ENCODE measurements at places on chromosomes 2 and 18.

GRCh38 chr18:7467708-7468466 lies 99.2 kb upstream of the PTPRM start:
- peak; percentile 32 for DNase-seq

GRCh38 chr2:192536922-192537624 lies 342.3 kb upstream of the TMEFF2 start:
- no peak for DNase-seq

DNA sequence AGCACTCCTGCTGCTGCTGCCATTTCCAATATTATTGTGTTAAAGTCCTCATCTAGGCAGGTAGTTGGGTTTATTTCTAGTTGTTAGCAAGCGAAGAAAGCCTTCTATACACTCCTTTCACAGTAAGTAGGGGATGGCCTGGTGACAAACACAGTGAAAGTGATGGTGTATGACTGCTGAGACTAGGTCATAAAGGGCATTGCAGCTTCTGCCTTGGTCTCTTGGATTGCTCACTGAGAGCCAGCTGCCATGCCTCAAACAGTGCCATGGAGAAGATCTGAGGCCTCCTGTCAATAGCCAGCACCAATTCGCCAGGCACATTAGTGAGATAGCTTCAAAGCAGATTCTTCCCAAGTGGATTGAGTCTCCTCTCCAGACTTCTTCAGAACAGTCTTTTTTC lies 27.6 kb upstream of the MSTN start:
- DNase-seq, result no peak

- DNase-seq, result no peak
Observed at GRCh38 chr2:215615067-215615802, 179.4 kb upstream of the FN1 start.

DNA sequence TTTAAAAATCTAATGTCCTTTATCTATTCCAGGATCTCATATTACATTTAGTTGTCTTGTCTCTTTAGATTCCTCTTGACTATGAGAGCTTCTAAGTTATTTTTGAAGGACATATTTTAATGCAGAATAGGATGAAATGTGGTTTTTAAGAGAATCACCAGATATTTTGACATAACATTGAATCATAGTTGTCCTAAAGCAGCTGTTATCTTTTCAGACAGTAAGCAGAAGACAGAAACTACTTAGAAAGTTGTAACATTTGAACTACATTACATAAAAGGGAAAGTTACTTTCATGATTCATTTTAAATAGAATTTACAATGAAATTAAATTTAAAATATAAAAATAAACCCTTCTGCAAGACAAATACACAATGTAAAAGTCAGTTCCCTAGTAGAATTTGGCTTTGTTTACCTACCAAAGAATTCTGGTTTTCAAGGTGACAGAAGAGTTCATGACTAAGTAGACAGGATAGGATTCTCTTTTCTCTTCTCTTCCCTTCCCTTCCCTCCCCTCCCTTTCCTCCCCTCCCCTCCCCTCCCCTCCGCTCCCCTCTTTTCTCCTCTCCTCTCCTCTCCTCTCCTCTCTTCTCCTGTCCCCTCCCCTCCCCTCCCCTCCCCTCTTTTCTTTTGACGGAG lies 186.0 kb downstream of the DIS3L2 start:
- no peak for DNase-seq

DNA sequence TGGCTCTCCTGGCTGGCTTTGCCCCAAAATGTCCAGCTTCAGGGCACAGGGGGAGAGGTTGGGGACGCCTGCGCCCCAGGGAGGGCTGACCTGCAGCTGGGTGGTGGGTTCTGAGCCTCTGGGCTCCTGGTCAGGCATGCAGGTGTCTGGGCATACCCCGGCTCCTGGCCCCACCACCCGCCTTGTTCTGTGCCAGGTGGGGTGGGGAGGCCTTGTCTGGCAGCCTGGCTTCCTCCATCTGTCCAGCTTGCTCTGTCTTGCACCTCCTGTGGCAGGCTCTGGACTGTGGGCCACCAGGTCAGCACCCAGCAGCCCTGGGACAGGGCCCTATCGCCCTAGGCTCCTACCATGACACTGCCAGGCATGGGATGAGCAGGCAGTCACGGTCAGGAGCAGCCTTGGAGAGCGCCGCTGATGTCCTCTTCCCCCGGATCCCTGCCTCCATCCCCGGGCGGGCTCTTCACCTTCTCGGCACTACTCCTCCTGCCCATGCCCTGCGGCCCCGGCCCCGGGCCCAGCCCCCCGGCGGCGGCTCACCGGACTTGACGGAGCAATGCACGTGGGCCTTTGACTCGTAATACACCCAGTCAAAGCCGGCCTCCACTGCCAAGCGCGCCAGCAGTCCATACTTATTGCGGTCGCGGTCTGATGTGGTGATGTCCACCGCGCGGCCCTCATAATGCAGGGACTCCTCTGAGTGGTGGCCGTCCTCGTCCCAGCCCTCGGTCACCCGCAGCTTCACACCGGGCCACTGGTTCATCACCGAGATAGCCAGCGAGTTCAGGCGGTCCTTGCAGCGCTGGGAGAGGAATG lies 3.6 kb downstream of the IHH start:
- no peak for DNase-seq

DNA sequence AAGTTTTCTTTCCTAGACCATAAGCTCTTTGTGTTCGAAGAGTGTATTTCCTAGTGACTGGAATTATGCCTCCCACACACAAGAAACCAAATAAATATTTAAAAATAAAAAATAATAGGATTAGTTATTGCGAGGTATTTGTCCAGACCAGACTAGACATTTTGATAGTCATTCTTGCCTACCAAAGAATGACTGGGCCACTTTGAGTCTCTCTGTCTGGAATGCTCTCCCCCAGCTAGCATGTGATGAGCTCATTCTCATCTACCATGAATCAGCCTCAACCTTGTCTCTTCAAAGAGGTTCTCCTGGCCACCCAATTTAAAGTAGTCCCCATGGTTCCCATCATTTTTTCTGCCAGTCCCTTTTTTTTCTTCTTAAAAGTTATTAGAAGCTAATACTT lies 13.9 kb upstream of the DSC1 start:
- DNase-seq, result no peak

- DNase-seq, result no peak
Observed at GRCh38 chr2:162017233-162017632, 56.8 kb downstream of the DPP4 start.

DNA sequence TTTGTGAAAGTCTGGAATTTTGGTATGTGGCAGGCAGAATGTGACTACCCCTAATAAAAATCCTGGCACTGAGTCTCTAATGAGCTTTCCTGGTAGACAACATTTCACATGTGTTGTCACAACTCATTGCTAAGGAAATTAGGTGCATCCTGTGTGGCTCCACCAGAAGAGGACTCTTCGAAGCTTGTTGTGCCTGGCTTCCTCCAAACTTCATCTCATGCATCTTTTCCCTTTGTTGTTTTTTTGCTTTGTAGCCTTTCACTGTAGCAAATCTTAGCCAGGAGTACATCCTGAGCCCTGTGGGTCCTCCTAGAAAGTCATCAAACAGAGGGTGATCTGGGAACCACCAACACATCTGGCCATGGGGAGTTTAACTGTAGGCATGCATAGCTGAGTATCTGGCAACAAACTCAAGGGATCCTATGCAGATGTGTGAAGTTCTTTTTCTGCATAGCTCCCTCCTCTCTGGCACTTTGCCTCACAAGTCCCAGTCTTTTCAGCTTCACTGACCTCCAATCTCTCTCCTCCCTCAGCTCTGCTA lies 42.1 kb upstream of the SERTAD2 start:
- peak; percentile 28 for DNase-seq

GRCh38 chr2:161172901-161173540 lies 12.8 kb downstream of the TANK start:
- DNase-seq, result no peak

GRCh38 chr18:46481048-46481846 lies 175.8 kb downstream of the LOXHD1 start:
- peak; percentile 47 for DNase-seq

- DNase-seq, result no peak
Observed at GRCh38 chr2:188439986-188440385, 148.3 kb downstream of the GULP1 start.

DNA sequence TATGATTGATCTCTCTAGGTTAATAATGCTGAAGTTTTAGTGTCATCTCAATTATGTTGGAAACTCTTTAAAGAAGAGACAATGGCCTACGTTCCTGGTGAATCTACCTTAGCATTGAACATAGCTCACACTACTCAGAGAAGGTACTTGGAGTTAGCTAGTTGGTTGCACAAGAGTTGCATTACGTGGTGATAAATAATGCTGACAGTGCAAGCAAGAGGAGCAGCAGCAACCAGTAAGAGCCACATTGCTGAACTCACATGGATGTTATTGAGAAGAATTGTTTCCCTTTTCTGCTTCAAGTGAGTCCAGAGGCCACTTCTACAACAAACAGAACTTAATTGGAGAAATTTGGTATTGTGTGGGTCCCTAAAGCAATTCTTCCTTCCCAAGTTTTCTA lies 737.1 kb downstream of the TDRD15 start:
- no peak for DNase-seq

DNA sequence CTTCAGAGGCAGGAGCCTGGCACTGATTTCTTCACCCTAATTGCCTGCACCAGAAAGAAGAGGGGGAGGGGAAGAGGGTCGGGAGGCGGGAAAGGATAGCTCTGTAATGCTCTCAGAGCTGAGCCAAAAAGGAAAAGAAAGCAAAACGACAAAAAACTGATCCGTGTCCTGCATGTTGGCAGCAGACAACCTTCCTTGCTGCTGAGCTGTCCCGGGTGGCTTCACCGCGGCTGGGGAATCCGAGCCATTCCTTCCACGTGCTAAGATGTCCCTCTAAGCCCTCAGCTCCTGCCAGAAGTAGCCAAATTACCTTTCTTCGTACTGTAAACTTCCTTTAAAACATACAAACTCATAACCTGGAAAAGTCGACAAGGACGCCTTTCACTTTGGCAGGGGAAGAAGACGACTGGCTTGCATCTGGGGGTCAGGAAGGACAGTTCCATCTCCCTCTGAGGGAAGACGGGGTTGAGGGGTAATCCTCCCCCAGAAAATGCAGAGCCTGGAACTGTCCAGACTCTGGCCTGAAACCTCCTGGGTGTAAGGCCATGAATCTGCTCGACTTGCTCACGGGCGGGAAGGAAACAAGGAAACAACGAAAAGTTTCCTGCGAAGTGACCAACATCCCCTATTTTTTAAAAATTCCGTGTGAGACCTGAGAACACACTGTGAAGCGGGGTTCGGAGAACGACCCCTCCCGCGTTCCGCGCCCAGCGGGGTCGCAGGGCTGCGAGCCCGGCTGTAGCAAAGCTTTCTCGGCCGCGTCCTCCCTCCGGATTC lies 7.7 kb downstream of the OTX1 start:
- peak; percentile 11 for DNase-seq

DNA sequence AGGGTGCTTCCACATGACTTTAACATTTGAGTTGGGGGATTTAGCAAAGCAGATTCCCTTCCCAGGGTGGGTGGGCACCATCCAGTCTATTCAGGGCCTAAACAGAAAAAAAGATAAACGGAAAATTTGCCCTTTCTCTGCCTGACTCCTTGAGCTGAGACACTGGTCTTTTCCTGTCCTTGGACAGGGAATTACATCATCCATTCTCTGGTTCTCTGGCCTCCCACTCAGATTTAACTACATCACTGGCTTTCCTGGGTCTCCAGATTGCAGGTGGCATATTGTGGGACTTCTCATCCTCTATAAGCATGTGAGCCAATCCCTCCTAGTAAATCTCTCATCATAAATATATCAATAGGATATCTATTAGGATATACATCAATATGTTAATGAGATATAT lies 25.8 kb downstream of the CAPN13 start:
- DNase-seq, result no peak

All from fibroblast of mammary gland (primary cell).